ENCODE measurements at places on chromosomes 13 and 19.

DNA sequence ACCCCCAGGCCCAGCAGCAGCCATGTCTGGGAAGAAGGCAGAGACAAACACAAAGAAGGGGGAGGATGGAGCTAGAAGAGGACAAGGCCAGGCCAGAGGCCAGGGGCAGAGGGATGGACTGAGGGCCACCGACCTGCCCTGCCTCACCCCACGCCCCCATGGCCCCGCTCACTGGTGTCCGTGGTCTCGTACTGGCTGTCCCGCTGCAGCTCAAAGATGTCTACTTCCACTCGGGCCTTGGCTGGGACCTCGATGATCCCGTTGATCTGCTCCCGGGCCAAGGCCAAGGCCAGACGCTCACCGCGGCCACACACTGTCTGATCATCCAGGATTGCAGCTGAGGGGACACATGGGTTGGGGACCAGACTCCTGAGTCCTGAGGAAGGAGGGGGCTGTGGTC lies 5.0 kb downstream of the GRIK5 start:
- no peak for DNase-seq

DNA sequence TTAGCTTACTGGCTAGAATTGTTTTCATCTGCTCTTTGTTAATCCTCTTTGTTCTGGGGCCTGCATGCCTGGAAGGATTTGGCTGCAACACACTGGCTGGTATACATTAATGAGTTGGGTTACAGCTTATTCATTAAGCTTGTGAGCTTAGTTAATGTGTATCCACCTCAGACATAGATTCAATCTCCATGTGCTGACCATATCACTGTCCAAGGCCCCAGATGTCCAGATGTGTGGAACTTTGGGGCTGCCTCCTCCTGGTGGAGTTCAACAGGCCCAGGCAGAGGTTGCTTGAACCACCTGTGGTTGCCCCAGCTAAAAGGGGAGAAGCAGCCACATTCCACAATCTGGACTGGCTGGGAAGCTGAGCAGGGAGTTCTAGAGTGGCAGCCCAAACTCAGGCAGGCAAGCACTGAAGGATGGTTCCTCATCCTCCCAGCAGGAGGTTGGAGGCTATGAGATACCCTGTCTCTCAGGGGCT lies 5.4 kb downstream of the DIAPH3 start:
- DNase-seq: no peak

GRCh38 chr13:84430015-84430414 lies 547.7 kb upstream of the SLITRK1 start:
- DNase-seq: no peak

DNA sequence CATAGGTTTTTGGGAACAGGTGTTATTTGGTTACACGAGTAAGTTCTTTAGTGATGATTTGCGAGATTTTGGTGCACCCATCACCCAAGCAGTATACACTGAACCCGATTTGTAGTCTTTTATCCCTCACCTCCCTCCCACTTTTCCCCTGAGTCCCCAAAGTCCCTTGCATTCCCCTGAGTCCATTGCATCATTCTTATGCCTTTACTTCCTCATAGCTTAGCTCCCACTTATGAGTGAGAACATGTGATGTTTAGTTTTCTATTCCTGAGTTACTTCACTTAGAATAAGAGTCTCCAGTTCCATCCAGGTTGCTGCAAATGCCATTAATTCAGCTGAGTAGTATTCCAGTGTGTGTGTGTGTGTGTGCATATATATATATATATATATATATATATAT lies 97.2 kb upstream of the EDNRB start:
- no peak for DNase-seq

GRCh38 chr19:45468159-45468651 lies 409 bp downstream of the FOSB start:
- DNase-seq: peak; percentile 42

GRCh38 chr13:110616103-110617101 lies 1.1 kb downstream of the NAXD start:
- DNase-seq: peak; percentile 44
